ENCODE measurements at places on chromosomes 7 and 10. TPM values are rescaled to one million over a fixed set of nuclear protein-coding genes. Genes with fewer than 3 reads are reported as not detected.
A peak's percentile ranks its signal among the peaks of the same experiment; 100 is the strongest.

Gene TLX1
- total RNA-seq: not detected

Gene CFAP43
- total RNA-seq: under 0.01 TPM

Gene HOXA11
- not detected for total RNA-seq

Gene CFAP58
- 0.33 TPM for total RNA-seq

Gene CLIP2
- total RNA-seq: 58.3 TPM

Gene FBXL13
- total RNA-seq: 0.66 TPM

Gene FAM25C
- total RNA-seq: not detected

DNA sequence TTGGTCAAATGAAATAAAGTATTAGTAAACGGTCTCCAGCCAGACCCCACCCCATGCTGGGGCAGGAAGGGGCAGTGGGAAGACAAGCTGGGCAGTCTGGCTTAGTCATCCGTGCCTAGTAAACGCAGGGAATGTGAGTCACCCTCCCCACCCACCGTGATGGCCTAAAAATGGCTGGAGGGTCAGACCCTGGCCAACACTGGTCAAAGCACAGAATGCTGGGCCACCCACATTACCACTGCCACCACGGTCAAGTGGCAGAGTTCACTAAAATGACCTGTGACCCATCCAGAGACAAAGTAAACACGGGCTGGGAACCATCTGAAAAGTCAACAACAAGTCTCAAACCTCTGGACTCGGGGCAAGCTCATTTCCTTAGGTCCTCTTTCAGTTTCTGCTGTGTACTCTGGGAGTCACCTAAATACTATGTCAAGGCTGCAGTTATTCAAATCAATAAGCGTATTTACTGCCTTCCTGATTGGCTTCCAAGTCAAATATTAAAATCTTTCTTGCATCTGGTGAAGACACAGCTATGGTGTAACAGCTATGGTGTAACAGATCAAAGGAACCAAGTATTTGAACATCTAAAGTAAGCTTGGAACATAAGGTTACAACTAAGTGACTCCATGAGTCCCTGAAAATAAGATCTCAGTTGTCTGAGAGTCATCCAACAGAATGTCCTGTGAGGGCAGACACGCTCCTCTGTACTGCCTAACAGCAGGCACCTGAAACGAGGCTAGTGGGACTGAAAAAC, 3.0 kb downstream of the ZFAND2A start:
- peak; percentile 33 for DNase-seq

- no peak for DNase-seq
Measured at GRCh38 chr7:86911659-86912058, 147.8 kb downstream of the ELAPOR2 start.

DNA sequence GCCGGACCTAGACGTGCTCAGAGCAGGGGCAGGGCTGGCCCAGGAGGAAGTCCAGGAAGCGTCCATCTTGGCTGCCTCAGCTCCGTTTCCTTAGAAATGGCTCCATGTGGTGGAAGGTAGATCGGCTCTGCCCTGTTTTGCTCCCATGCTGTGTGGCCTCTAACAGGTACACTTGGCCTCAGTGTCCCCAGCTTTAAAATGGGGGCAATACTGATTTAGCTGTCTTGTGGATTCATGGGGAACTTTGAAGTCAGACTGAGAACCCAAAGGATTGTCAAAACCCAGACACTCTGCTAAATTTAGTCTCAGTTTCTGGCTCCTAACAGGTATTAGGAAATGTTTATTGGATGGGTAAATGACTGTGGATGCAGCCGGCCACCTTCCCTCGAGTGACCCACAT, 15.9 kb downstream of the MTURN start:
- DNase-seq: no peak

DNA sequence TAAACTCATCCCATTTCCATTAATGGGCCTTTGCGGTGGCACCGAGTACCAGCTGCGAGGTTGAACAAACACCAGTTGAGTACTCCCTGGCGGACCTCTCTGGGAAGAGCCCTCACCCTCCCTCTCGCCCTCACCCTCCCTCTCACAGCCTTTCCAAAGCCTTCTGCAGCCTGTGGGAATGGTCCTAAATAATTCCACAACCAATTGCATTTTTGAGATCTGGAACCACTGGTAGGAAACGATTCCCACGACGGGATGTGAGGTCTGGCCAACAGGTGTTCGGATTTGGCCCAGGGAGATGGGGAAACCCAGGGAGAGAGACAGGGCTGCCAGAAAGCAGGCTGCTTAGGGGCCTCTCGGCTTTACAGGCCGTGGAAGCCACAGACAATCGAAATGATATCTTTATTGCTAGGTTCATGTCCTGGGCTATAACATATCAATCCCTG, 5.3 kb downstream of the PTF1A start:
- no peak for DNase-seq

GRCh38 chr7:15829691-15830090, 143.2 kb upstream of the MEOX2 start:
- peak; percentile 63 for DNase-seq

DNA sequence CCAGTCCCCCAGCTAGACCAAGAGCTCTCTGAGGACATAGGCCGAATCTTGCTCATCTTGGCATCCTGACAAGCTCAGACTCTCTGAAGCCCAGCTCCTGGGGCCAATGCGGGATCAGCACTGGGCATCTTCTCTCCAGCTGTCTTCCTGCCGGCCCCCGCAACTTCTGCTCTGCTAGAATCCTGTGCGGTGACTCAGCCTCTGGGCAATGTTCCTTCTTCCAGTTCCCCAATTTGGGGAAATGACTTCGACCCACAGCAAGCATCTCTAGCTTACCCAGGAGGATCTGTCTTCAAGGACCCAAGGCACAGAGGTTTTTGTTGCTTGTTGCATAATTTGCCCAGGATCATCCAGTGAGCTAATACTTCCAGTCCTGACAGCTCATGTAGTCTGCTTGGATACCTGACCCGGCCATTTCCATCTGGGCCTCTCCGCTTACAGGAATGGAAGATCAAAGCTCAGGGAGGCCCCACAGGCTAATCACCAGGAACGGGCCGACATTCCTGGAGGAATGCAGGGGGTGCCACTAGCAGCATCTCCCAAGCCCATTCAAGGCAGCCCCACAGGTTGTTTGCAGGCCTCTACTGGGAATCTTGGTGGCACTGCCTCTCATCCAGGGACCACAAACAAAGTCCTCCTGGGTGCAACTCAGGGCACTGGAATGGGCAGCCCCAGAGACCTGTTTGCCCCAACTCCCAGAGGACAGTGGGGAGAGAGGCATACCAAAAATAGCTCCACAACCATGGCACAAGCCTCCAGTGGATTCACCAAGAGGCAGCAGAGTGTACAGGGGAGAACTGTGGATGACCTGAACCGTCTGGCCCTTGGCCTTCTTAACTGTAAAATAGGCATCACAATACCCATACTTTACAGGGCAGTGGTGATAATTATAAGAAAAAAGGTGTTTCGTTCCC, 151.9 kb downstream of the NEURL1 start:
- DNase-seq: peak; percentile 92

DNA sequence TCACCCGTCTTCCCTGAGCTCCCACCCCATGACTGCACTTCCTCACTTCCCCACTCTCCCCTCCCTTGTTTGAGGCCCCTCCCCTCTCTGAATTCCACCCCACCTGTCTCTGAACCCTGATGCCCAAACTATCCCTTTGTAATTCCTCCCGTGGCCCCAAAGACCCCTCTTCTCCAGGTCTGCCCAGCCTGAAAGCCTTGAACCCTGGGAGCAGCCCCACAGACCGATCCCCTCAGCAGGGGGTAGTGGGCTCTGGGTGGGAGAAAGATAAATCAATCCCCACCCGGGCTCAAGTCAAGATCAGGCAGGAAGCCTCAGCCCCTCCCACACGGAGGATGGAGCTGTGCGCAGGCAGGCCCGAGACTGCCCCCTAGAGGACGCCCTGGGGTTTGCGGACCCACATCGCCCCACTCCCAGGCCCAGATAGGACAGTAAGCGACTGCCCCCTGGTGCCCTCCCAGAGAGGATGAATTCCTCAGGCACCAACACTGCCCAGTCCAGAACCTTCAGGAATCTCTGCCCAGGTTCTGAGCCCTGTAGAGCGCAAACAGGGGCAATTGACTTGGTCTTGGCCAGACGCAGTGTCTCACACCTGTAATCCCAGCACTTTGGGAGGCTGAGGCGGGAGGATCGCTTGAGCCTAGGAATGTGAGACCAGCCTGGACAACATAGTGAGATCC, 11.7 kb downstream of the HSPB1 start:
- DNase-seq: peak; percentile 84

DNA sequence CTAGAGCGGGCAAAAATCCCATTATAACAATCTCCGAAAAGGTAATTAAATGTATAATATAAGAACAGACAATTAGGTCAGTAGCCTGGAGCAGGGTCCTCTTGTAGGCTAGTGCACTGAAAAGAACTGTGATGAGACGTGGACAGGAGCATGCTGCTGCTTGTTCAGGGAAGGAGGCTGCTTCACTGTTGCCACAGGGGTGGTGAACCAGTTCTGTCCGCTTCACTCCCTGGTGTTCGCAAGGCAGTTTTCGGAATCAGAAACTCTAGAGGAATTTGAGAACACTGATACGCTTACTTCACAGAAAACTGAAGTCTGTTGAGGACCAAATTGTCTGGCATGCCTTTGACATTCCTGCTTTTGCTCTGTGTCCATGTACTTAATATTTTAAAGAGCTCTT, 17.4 kb downstream of the ZNRF2 start:
- no peak for DNase-seq

GRCh38 chr10:4316161-4316810, 509.7 kb upstream of the AKR1E2 start:
- peak; percentile 89 for DNase-seq

DNA sequence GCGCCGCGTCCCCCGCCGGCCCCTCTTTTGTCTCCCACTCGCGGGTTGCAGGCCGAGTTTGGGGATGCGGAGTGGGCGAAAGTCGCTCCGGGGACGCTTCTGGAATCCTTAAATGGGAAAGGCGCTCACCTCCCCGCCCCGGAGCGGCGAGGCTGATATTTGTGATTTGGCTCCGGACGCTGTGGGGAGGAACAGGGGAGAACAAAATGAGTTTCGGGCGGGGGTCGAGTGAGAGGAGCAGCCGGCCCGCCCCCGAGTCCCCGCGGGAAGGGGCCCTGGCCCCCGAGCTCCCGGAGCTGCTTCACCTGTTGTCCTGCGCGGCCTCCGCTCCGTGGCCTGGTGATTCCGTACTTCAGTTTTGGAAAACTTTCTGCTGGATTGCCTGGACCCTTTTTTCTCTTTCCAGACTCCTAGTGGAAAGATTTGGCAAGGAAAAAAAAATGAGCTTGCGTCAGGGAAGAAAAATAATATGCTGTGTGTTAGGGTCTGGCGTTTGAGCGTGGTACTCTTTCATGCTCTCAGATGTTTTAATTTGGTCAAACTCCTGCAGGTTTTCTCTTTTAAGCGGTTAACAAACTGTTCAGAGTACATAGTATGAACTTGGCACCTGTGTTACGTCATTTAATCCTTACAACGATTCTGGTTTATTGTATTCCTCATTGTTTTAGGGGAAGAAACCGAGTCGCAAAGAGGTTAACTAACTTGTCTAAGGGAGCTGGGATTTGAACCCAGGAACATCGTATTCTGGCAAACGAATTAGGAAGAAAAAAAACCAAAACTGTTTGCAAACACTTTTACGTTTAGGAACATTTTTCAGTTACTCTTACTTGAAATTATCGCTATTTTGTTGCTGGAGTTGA, 924 bp downstream of the BMPR1A start:
- peak; percentile 70 for DNase-seq

- DNase-seq: peak; percentile 53
Measured at GRCh38 chr7:117385363-117386109, 41.8 kb downstream of the ASZ1 start.
